ENCODE measurements at places on chromosomes 11 and 22. TPM values are rescaled to one million over a fixed set of nuclear protein-coding genes. Genes with fewer than 3 reads are reported as not detected.

Gene VSTM5
- total RNA-seq: not detected

Gene OR51B2
- not detected for total RNA-seq

Gene SC5D
- total RNA-seq: 9.5 TPM

Gene MAJIN
- not detected for total RNA-seq

Gene NXPE2
- total RNA-seq: not detected

Gene LGR4
- 40.3 TPM for total RNA-seq

Gene CD3G
- total RNA-seq: not detected

Gene DBX1
- not detected for total RNA-seq

Gene CASP5
- not detected for total RNA-seq

Gene SORL1
- 1.9 TPM for total RNA-seq

Gene C22orf31
- total RNA-seq: not detected

Gene PKNOX2
- not detected for total RNA-seq
